NCI-H446 (cell line): ENCODE measurements at places on chromosomes 12 and 14.

- no peak for DNase-seq
Measured at GRCh38 chr14:35807131-35807961, 1.7 kb downstream of the RALGAPA1 start.

GRCh38 chr12:72141381-72141780 lies 130.8 kb upstream of the TRHDE start:
- DNase-seq = no peak

DNA sequence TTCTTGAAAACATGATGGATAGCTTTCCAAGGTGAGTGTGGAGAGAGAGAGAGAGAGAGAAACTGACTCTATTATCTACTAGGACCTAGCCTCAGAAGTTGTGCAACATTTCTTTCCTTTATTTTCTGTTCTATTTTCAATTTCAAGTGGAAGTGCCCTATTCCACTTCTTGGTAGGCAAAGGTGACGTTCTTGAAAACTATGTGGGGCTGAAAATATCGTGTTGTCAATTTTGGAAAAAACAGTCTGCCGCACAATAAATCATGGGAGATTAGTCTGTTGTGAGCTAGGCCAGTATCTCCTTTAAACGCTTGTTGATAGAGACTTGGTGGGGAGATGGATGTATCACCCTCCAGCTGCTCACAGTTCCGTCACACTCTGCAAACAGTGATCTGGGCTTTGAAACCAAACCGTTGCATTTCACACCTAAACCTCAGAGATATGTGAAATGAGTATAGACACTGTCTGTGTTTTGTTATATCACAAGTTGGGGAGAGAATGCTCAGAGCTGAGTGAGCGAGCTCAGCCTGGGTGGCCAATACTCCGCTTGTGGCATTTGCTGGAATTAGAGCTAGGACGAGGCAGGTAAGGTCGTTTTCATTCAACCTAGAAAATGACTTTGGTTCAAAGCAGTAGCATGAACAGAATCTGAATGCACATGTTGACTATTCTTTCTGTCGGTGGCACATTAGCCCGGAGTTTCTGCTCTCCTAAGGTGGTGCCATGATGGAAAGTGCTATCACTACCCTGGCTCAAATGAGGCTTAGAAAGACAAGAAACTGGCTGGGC lies 75.1 kb upstream of the ST8SIA1 start:
- no peak for DNase-seq

GRCh38 chr12:9319044-9319841 lies 111.0 kb upstream of the PZP start:
- no peak for DNase-seq

- no peak for DNase-seq
Measured at GRCh38 chr12:129202109-129202814, 349.0 kb downstream of the GLT1D1 start.

- DNase-seq = no peak
Measured at GRCh38 chr14:98960617-98961013, 311.4 kb downstream of the BCL11B start.

- DNase-seq = no peak
Measured at GRCh38 chr14:54129850-54130640, 173.4 kb upstream of the BMP4 start.

DNA sequence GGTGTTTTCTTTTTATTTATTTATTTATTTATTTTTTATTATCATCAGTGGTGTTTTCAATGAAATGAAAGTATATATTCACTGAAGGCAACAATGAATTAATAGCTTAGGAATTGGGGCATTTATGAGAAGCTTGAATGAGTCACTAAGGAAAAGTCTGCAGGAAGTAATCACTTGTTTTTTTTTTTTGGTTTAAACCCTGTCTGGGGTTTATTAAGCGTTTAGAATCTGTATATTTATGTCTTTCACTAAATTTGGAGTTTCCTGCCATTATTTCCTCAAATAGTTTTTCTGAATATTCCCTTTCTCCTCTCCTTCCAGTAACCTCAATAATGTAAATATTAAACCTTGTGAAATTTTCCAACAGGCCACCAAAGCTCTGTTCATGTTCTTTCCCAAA lies 85.5 kb downstream of the TESC start:
- no peak for DNase-seq

DNA sequence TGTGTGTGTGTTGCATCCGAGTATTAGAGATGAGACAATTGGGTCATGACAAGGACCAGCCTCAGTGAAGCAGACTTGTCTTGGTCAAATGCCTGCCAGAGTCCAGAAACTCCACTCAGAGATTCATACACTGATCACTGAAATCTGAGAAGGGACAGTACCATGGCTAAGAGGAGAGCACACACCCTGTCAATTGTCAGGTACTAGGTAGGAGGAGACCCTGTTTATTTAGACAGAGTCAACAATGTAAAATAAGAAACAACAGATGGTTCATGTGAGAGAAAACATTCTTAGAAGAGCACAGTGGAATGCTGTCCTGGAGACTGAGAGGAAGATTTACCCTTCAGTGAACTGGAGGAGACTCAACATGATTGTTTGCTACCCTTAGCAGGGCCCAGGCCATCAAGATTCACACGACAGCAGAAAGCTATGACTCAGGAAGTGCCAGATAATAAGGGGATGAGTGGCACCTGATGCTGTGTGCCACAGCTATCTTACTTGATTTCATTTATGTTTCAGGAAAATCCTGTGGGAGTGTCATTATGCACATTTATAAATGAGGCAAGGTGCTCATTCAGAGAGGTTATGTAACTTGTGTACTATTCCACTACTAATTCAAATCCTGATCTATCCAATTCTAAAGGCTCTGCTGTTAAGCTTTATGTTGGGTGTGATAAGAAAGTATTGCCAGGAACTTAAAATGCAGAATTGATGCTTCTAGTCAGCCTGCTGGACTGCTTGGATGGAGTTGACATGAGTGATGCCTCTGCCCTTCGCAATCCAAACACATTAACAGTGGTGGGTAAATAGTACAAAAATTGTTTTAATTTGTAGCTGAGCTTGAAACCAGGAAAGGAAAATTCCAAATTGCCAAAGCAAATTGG lies 136.6 kb upstream of the NEDD1 start:
- DNase-seq = no peak

DNA sequence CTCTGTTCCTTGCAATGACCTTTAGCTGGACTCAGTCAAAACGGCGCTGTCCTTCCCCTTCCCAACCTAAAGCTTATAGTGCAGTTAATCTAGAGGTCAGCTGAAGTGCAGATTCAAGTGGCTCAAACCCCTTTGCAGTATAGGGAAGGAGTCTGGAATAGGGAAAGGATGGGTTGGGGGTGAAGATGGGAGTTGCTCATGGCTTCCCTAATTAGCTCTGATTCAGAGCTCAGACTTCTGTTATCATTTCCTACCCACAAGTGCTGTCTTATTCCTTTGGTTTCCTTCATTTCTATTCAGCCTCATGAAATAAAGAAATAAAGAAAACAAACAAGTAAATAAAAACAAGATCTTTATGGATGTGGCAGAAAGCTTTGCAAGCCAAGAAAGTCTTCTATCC lies 264.0 kb upstream of the HMGA2 start:
- no peak for DNase-seq

DNA sequence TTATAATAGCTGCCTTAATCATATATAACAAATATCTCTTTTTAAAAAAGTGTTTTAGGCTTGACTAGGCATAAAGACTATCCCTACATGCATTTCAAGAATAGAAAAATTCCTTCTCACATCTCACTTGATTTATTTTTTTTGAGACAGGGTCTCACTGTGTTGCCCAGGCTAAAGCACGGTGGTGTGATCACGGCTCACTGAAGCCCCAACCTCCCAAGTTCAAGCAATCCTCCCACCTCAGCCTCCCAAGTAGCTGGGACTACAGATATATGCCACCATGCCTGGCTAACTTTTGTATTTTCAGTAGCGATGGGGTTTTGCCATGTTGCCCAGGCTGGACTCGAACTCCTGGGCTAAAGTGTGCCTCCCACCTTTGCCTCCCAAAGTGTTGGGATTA lies 59.4 kb downstream of the WDHD1 start:
- no peak for DNase-seq

DNA sequence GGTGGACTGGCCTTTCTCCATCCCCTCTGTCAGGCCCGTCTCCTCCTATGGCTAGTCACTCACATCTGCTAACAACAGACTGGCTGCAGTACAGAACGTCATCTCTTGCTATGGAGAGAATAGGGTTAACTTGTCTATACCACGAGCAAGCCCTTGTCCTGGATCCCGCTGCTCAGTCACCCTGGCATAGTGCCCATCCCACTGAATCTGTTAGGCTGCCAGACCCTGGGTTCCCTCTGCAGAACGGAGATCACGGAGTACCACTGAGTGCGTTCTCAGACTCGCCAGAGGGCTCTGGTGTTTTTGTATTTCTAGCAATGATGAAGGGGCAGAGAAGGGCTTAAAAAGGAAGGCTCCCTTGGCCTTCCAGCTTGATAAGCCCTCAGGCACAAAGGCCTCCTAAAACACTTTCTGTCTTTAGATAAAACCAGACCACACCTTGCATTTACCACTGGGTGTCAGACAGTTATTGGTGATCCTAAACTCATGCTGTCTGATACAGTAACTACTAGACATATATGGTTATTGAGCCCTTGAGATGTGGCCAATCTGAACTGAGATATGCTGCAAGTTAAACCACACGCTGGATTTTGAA lies 6.3 kb upstream of the NRIP2 start:
- peak; percentile 42 for DNase-seq

GRCh38 chr12:4562034-4562657 lies at the start of gene DYRK4:
Gene DYRK4 (plus strand): TSS chr12:4562208. CDS start chr12:4562246, 38 bp downstream.
- no peak for DNase-seq

GRCh38 chr12:1246637-1247036 lies 255.6 kb downstream of the ERC1 start:
- no peak for DNase-seq

GRCh38 chr14:86675059-86675458 lies 1145.1 kb downstream of the FLRT2 start:
- DNase-seq = no peak

DNA sequence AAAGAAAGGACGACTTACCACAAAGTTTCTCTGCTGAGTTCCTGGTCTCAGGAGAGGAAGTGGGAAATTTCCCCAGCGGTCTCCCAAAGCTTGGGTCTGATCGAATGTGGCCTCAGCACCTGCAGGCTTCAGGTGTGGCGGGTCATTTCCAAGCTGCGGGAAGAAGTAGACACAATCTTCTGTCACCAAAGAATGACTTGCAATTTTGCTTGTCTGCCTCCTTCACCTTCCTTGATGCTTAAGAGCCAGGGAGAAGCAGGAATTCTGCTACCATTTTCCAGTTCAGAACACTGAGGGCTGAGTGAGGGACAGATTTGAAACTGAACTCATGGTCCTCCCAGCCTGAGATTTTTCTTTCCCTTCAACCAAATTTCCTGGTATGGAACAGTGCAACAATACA lies 87.8 kb downstream of the RIMBP2 start:
- DNase-seq = no peak

- DNase-seq = no peak
Measured at GRCh38 chr14:33809396-33809981, 141.4 kb downstream of the EGLN3 start.

DNA sequence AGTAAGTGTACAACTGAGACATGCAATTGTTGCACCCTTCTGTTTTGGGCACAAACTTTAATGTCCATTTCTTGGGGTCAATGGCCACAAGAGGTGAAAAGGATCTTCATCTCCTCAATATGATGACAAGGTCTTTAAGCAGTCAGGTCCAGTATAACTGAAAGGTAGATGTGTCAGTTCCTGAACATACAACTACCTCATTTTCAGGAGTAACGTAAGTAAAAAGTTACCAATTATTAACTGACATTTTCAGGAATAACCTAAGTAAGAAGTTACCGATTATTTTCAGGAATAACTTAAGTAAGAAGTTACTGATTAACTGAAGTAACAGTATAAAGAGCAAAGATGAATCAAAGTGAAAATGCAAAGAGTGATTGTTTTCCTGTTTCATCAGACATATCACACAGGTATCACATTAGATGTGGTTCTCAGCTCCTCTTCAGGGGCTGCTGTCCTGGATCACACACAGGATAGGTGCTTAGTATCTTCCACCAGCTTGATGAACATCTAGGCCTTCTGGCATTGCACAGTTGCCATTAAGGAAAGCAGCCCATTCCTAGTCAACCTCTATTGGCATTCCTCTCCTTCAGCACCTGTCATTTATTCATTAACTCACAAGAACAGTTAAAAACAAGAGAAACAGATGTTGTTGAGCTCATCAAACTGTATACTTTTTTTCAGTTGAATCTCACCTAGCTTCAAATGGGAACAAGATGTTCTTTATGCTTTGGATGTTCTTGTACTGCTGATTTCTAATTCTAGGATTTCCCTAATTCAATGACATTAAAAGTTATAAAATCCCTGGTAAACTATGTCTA lies 200.0 kb downstream of the FOXG1 start:
- DNase-seq = no peak
